ENCODE measurements at places on chromosomes 2 and 18.

DNA sequence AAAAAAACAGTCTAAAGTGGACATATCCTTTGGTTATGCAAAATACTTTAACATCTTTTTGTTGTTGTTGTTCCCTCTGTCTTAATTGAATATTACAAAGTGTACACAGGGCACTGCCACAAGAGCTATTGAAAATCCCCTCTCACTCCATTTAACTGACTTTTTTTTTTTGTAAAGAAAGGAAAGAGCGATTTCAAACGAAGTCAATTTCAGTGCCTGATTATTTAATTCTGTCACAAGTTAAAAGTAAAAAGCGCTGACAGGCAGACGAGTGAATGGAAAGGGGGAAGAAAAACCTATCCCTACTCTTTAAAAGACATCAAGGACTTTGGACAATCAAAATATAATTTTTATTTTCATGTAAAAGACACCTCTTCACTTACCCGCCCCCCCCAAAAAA is 1.9 kb downstream of the FIGN start:
- no peak for DNase-seq

GRCh38 chr2:109662889-109663288 is 48.7 kb downstream of the SOWAHC start:
- peak; percentile 6 for DNase-seq

GRCh38 chr2:55616551-55617174 is 759 bp downstream of the PPP4R3B start:
- no peak for DNase-seq

DNA sequence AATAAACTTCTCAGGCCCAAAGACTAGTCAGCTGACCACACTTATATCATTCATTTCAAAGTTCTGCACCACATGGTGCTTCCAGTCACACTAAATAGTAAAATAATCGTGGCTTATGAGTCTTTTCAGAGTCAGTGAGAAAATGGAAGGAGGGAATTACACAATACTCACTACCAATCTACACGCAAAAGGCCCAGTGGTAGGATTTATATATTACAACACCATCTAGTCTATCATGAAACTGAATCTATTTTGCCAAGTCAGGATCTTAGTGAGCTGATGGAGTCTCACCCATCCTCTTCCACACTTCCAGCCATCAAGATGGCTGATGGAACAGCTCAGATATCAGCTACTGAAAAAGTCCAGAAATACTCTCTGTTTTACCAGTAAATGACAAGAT is 21.9 kb downstream of the INO80D start:
- DNase-seq, result no peak

DNA sequence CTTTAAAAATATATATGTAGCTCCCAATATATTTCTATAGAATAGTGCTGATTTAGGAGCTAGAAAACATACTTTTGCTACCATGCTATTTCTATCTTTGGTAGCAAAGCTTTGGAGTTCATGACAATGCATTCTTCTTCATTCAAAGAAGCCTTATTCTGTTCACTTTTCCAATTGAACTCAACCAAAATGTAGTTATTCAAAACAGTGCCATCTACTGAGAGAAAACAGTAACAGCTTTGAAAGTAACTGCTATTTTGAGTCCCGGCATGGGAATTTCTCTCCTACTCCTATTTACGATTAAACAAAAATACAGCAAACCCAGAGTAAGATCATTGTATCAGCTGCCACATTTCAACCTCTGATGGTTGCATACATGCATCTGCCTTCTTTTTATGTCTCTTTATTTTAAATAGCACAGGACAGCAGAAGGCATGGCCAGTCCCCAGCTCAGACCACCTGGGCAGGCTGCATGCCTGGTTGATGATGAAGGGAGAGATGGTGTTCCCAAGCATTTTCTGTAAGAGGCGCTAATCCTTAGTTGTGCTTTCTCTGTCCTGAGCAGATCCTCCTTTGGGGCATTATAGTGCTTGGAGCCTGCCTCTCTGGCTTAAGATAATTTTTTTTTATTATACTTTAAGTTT is 69.7 kb upstream of the SULT1C3 start:
- DNase-seq, result no peak

GRCh38 chr2:96955762-96956161 is 30.6 kb downstream of the FAM178B start:
- no peak for DNase-seq

DNA sequence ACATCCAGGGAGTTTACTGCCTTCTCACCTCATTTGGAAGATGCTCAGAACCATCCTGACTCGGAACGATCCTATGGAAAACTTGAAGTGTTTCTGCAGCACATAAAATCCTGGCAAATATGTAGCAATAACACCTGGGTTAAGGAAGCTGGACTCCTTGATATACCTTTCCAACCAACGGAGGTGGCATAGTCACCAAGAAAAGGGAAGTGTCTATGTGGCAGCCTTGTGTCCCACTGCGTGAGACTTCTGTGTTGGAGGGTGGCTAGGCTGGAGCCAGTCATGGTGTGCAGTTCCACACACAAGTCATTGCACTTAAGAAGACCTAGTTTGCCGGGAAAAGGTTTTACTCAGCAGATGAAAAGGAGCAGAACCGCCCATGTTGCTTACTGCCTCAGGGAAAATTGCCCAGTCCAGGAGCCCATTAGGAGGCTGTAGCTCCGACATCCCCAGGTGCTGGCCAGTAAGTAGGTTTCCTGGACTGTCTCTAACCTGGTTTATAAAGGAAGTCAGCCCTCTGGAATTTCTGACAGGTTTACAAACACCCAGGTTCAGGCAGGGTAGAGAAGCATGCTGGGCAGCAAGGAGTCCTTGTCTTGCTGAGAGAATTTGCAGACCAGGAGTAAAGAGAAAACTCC is 46.2 kb upstream of the SPRED2 start:
- DNase-seq, result no peak

GRCh38 chr2:212990697-212991096 is 160.7 kb downstream of the IKZF2 start:
- DNase-seq, result no peak

DNA sequence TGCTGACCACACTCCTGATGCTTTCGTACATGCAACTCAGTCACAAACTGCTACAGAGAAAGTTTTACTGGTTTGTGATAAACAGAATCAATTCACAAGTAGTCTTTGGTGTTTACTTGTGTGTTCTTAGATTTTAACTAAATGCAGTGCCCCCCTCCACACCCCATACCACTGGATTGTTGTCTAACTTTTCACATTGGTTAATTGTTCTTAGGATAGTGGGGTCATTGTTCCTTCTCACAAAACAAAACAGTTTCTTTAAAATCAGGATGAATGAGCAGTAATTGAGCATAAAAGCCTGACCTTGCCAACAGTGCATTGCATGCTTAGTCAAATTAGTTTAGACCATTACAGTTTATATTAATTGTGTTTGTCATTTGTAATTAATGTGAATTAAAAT is 14.1 kb upstream of the PNPT1 start:
- no peak for DNase-seq

- DNase-seq, result peak; percentile 34
Measured at GRCh38 chr18:58117786-58118403, 73.9 kb downstream of the NEDD4L start.

GRCh38 chr2:46514738-46515137 is 35.4 kb downstream of the TMEM247 start:
- no peak for DNase-seq

DNA sequence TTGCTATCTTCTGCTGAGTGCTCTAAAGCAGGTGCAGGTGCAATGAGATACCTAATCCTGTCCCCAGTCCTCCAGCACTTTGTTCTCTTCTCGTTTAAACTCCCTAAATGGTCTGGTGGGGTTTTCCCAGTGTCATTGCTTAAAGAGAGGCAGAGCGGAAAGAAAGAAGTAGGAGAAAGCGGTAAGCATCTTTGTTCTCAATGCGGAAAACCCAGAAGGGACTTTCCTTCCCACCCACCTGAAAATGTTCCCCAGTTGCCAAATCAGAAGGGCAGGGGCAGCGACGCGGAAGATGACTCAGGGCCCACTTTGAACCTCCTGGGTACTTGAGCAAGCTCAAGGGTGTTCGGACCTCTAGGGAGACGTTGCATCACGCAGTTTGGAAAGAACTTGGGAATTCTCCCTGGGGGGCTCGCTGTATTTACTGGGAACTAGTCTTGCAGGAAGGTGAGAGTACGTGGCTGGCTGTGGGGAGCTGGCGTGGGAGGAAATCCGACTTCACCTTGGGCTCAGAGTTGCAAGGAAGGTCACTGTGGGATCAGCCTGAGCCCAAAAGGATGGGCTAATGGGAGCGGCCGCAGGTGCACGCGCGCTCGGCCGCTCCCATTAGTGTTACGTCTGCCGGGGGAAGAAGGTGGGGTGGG is 589 bp upstream of the SGPP2 start:
- DNase-seq, result no peak

DNA sequence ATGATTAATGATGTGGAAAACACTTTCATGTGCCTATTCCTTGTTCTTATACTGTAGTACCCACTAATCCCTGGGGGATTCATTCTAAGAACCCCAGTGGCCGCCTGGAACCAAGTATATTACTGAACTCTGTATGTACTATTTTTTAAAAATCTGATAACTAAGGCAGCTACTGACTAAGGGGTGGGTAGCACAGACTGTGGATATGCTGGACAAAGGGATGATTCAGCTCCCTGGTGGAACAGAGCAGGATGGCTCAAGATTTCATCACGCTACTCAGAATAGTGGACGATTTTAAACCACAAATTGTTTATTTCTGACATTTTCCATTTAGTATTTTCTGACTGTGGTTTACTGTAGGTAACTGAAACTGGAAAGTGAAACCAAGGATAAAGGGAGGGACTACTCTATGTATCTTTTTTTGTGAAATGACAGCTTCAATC is 41.8 kb upstream of the CDC42EP3 start:
- DNase-seq, result no peak

GRCh38 chr2:239202343-239202742 is 198.5 kb downstream of the HDAC4 start:
- no peak for DNase-seq

DNA sequence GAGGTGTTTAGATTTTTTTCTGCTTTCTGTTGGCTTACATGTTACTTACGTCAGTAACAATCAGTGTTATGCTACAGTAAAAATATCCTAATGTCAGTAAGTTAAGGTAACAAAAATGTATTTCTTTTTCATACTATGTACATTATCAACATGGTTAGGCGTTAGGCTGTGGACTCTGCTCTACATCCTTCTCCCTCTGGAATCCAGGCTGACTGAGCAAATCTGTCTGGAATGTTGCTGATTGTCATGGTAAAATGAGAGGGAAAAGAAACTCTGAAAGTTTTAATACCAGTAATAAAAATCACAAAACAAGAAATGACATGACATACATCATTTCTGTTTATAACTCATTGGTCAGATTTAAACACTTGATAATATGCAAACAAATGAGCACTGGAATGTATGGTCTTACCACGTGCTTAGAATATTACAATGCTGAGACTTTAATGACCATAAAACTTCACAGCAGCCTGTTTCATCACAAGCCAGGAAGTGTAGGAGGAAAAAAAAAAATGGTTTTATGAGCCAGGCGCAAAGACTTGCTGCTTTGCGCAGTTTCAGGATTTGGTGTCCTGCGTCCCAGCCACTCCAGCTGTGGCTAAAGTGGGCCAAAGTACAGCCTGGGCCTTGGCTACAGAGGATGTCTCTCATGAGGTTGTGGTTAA is 252.4 kb downstream of the FSIP2 start:
- DNase-seq, result no peak

DNA sequence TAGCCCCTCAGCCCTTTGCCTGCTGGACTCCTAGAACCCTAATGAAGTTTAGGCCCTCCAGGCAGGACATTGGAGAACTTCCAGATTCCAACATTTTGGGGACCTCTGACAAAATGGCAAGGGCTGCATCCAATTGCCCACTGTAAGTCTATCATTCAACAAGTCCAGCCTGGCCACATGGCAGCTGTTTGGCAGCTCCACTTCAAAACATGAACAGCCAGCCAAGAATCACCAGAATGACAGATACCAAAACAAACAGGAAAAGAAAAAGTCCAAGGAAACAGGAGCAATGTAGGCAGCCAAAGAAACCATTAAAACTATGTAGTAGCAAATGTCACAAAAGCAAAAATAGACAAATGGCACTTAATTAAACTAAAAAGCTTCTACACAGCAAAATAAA is 25.5 kb downstream of the SLC4A5 start:
- DNase-seq, result no peak
